Activated T-helper 1 cell treated with Interleukin-2 at 50 U/mL for 16 hours (primary cell): ENCODE measurements at places on chromosomes 5 and 9.
A peak's percentile ranks its signal among the peaks of the same experiment; 100 is the strongest.

DNA sequence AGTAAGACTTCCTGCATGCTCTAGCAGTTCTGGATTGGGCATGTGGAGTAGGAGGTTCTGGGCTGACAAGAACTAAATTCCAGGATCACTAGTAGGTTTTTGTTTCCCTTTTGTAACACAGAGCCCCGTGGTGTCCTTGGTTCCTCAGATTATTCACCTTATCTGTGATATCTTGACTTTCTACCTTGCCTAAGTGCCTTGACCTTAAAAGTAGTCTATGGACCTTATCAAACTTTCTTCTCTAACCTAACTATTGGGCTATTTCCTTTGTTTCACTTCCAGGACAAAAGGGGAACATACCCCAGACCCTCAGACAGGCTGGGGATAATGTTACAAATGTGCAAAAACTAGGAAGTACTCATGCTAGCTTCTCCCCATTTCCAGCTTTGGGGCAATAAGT, 595.3 kb downstream of the PSAT1 start:
- no peak for DNase-seq

DNA sequence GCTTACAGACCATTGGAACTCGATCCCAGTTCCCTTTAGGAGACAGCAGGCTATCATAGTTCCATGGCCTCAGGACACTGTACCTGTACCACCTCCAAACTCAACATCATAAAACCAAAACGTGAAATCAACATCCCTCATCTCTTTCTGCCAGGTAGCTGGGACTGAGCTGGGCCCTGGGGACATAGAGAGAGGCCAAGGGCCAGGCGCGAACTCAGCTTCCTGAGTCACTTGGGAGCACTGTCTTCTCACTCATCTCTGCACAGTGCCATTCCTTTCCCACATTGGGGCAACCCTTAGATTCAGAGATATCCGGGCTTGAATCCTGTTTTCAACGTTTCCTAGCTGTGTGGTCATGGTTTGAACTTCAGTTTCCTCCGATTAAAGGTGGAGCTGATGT, 12.2 kb downstream of the DAB2IP start:
- no peak for DNase-seq

DNA sequence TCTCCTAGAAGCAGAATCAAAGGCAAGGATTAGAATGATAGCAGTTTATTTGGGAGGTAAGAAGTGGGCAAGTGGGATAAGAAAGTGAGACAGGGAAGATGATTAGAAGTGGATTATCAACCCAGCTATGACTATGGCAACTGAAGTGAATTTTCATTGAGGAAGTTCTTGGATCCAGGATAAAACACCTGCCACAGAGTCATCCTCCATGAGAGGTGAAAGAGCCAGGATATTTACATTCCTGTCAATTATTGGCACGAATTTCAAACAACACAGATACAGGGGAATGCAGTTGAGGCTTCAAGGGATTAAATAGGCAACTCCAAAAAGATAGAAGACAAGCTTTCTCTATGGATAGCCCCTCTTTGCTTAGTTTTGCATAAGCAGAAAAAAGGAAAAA, 31.8 kb upstream of the ZNF366 start:
- DNase-seq = no peak

GRCh38 chr5:148070621-148071020, 6.8 kb downstream of the SPINK5 start:
- DNase-seq = no peak

- DNase-seq = no peak
Observed at GRCh38 chr5:76978869-76979268, 26.0 kb downstream of the CRHBP start.

DNA sequence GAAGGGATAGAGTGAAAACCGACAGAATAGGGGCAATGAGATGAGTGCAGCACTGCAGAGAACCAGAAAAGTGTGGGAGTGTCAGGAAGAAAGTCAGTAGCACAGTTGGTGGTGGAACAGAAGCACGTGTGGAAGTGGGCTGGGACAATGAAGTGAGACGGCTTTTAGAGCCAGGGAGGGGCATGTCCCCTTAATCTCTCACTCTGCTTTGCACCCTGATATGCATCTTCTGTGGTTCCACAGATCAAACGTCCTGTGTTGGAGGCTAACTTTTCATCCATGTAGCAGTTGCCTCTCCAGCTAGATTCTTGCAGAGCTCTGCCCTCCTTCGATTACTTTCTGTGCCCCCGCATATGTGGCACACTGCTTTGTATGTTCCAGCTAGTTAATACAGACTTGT, 163.6 kb downstream of the DOCK8 start:
- DNase-seq = no peak

GRCh38 chr9:110191615-110192014, 16.3 kb downstream of the C9orf152 start:
- no peak for DNase-seq

GRCh38 chr9:119213471-119213870, 155.8 kb downstream of the BRINP1 start:
- no peak for DNase-seq

GRCh38 chr5:116739571-116739970, 164.9 kb upstream of the SEMA6A start:
- no peak for DNase-seq

DNA sequence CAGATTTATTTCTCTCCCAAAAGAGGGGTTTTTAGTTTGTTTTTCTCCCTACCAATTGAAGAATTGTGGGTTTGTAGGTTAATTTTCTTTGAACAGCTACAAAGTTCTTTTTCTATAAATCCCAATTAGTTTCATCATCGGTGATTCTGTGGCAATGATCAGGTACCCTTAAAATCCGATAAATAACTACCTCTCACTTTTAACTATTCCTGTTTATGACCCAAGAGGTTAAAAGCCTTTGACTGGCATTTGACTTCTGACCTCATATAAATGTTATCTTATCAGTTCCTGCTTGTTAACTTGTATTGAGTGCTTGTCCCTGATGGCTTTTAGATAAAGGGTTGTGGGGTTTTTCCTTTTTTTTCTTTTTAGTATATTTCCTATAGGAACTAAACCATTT, 124.4 kb upstream of the TMEM161B start:
- no peak for DNase-seq

DNA sequence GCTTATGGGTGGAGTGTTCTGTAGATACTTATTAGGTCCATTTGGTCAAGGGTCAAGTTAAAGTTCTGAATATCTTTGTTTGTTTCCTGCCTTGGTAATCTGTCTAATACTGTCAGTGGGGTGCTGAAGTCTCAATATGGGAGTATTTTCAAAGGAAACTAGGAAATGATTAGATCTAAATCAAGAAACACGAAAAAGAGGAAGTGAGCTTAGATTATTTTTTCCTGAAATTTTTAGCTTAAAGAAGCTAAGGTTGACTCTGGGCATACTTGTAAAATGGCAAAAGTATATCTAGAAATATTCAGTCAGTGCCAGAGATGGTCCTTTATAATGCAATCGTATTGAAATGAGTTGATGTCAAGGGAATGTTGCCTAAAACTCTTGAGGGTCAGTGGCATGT, 313.5 kb downstream of the ICE1 start:
- no peak for DNase-seq

- no peak for DNase-seq
Observed at GRCh38 chr9:34541540-34541939, 18.8 kb upstream of the ENHO start.

GRCh38 chr9:124599121-124599795, 92.1 kb upstream of the NR5A1 start:
- no peak for DNase-seq

GRCh38 chr5:32630867-32631491, 45.6 kb downstream of the SUB1 start:
- DNase-seq = no peak

- DNase-seq = no peak
Observed at GRCh38 chr5:31247381-31247780, 53.9 kb downstream of the CDH6 start.

DNA sequence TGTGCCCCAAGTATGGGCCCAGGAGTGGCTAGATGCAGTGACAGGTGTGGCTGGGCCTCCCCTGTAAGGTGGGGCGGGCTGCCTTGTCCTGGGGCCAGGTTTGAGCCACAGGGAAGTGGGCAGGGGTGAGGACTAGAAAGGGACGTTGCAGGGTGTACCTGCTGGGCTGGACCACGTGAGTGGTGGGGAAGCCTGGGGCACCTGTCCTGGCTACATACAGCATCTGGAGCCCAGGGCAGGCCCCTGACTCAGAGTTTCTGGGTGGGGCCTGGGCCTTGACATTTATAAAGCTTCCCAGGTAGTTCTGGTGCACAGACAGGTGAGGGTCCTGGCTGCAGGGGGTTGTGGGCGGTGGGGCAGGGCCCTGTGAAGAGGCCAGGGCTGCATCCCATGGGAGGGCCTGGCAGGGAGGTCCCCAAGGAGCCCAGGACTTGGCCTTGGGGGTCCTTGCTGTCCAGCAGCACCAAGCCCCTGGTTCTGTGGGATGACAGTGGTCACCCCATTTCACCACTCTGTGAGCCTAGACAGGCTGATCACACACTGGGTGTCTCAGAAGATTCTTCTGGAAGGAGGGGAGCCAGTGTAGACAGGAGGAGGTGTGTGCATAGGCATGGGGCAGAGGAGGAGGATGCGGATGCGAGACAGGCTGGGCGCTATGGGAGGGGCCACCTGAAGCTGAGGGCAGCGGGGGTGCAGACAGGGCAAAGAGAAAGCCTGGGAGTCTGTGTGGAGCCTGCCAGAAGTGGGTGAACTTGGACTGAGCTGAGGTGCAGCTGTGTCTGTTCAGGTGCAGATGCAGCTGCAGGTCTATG, 94.0 kb downstream of the PHF2 start:
- no peak for DNase-seq

DNA sequence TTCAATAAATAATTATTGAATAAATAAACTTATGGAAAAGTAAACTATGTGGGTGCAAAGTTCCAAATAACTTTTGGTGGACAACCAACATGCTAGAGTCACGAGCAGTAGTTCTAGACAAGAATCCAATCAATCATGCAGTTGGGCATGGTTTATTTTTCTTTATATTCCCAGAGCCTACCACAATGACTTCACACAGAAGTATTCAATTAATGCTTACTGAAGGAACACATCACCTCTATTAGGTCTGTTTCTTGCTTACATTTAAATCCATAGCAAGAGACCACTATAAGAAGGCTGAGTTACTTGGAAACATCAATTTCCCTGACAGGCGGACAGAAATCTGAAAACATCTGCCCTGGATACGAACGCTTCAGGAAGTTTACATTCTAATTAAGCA, 214.2 kb downstream of the TMEM232 start:
- no peak for DNase-seq

DNA sequence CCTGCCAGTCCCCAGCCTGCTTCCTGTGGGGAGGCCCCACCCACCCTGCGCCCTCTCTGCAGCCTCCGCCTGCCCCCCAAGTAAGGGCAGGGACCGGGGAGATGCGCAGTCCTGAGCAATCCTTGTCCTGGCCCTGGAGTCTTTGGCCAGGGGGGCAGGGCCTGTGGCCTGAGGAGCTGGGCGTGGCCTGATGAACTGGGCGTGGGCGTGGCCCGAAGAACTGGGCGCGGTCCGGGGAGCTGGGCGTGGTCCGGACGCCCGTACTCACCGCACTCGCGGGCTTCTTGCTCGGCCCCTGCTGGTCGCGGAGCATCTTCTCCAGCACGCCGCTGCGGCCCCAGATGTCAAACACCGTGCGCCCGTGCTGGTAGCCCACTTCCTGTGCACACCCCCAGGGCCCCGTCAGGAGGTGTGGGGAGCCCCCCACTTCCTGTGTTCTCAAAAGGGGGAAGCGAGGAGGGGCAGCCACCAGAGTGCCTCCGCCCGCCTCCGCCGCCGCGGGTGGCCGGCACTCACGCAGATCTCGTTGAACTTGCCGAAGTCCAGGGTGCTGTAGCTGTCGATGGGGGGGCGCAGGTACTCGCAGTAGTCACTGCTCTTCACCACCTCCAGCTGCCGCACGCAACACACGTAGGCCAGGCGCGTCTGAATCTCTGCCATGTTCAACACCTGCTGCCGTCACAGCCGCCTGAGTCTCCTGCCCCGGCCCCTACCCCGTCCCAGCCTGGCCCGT, 2.7 kb upstream of the NSMF start:
- DNase-seq = peak; percentile 74

GRCh38 chr5:133423011-133423617, 189.2 kb downstream of the FSTL4 start:
- no peak for DNase-seq

GRCh38 chr9:113556877-113557593, 93.5 kb downstream of the RGS3 start:
- DNase-seq = no peak

DNA sequence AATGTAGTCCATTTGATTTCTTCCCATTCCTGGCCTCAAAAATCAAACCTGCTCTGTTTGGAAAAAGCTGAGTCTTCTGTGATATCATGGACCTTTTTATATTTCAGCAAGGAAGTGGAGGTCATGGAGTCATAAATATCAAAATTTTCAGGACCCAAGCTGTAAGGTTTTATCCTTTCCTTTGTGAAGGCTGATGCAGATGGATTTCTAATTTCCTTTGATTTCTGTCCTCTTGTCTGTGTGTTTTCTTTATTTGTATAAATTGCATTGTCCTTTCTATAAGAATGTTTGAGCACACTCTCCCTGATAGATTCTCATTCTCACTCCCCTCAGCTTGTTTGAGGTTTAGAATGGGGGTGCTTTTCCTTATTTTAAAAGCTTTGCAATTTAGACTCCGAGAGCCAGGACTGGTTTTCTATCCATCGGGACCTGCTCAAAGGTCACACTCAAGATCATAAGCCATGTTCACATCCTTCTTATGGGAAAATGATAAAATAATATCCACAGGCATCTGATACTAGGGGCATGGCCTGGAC, 127.4 kb upstream of the TMEM161B start:
- no peak for DNase-seq

DNA sequence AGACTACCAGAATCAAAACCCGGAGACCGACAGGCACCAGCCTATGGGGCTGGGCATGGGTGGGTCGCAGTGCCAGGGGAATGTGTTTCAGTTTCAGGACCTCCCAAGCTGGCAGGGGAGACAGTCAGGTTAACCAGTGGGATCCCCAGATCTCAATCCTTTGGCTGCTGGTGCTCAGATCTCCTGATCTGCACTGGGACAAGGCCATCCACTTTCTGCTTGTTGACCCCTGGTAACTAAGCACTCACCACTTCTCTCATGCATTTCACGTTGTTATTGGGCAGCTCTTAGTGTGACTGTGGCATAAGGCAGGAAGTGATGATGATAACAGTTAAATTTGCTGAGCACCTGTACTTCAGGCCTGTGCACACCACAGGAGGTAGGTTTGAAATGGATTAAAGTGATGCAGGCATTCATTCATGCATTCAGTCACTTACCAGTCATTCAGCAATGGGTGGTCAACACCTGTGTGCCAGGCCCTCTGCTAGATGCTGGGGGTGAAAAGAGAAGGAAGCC, 42.1 kb upstream of the STXBP1 start:
- DNase-seq = no peak

DNA sequence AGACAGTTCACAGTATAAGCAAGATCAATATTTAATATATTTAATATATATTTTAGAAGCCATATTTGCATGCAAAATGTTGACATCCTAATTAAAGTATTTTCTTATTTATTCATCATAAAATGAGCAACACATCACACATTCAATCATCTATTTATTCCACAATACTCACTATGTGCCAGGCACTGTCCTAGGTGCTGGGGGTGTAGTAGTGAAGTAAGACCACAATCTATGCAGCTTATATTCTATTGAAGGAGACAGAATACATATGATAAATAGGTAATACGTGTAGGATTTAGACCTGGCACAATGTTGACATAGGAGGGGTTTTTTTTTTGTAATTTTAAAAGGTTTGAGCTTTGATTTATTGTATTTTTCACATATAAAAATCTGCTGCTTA, 63.1 kb downstream of the GRIN3A start:
- no peak for DNase-seq

- DNase-seq = no peak
Observed at GRCh38 chr5:41683181-41683580, 172.8 kb upstream of the PLCXD3 start.

GRCh38 chr5:116507051-116507537, 67.5 kb downstream of the SEMA6A start:
- no peak for DNase-seq

GRCh38 chr5:63400079-63400478, 562.2 kb downstream of the HTR1A start:
- DNase-seq = no peak
